ENCODE measurements at places on chromosomes 4 and X.

GRCh38 chr4:8577046-8577445 is 3.1 kb upstream of the GPR78 start:
- no peak for DNase-seq

- DNase-seq, result no peak
These were observed 824.0 kb downstream of the RAPGEF2 start for GRCh38 chr4:159926871-159927270.

DNA sequence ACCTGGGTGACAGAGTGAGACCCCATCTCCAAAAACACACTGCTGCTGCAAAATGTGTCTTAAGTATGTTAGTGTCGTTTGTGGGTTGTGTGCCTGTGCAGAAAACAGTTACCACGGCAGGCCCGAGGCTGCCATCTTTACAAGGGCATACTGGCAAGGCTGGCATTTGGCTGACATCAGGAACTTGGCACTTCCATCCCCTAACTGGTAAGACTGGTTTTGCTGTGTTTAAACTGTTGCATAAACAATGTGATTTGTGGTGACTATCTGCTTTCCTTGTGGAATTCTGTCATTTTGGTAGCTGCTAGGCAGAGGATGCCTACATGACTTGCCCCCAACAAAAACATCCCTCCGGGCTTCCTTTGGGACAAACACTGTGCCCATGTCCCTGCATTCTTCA is 12.3 kb downstream of the LRP2BP start:
- DNase-seq, result no peak

DNA sequence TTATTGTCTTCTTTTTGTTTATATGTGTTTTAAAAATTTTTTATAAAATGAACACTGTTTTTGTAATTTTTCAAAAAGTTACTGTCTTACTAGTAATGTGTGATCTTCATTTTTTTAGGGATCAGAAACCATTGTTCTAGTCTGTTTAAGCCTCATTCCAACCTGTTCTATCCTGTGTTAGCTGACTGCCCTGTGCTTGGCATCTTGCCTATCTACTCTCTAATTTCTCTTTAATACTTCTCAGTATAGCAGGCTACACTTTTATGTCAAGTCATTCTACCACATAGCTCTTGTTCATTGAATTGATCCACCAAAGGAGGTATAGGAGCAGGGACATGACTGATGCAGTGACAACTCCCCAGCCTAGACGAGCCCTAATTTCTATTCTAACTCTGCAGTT is 70.2 kb upstream of the PLS3 start:
- DNase-seq, result no peak

DNA sequence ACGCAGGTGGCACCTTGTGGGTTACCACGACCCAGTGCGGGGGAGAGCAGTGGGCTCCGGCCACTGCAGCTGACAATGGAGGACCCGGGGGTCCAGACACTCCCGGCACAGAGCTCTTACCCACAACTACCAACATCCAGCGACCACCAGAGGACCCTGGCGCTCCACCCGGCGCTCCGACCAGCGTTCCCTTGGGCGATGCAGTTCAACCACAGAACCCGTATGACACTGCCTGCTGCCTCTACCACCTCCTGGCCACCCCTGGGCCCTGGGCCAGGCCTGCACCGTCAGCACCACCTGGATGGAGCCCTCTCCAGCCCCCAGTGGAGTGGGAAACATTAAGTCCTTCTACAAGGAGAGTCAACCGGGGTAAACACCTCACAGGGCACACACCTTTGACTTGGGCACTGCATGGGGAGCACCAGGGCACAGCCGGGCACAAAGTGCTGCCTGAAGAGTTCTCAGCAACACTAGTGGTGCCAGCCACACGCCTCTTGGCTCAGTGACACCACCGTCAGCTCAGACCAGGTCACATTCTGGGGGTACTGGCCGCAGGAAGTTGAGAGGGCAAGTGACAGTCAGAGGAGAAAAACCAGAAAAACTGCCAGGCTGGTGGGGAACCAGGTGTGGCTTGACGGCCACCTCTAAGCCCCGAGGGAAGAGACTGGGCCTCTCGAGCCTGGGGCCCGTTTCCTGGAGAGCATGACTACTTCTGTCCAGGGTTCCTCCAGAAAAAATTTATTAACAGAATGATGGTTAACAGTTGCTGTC is 2.6 kb downstream of the CTBP1 start:
- DNase-seq, result no peak

- no peak for DNase-seq
These were observed 2.4 kb upstream of the HOPX start for GRCh38 chr4:56683455-56683854.

GRCh38 chr4:185398618-185399017 is 2.0 kb downstream of the ANKRD37 start:
- no peak for DNase-seq

DNA sequence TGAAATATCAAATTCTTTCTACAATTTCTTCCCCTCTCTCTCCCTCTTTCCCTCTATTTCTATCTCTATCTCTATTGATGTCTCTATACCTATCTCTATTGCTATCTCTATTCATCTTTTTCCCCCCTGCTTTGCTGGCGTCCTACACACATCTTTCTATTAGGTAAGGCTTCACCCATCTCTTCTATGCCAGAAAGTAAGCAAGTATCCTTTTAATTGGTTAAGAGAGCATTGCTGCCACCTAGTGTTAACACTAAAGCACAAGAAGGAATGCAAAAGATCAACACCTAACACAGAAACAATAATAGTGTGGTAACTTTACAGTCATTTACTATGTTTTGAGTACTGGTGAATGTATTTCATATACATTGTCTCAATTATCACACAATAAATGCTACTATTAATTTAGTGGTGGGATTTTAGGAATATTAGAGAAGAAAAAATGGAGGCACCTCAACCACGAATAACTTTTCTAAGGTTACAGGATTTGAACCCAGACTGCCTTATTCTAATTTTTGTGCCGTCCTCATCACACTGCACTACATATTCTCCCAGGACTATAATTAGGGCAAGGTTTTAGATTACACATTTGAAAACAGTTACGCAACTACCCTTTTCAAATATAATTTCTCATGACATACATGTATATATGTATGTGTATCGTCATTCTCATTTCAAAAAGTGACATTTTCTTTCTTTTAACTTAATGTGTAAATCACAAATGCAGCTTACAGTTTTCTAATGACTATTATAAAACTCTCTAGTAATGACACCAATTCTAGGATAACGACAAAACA is 3.7 kb upstream of the C4orf36 start:
- no peak for DNase-seq

- DNase-seq, result no peak
These were observed 2183.2 kb upstream of the AGA start for GRCh38 chr4:179625406-179625805.

DNA sequence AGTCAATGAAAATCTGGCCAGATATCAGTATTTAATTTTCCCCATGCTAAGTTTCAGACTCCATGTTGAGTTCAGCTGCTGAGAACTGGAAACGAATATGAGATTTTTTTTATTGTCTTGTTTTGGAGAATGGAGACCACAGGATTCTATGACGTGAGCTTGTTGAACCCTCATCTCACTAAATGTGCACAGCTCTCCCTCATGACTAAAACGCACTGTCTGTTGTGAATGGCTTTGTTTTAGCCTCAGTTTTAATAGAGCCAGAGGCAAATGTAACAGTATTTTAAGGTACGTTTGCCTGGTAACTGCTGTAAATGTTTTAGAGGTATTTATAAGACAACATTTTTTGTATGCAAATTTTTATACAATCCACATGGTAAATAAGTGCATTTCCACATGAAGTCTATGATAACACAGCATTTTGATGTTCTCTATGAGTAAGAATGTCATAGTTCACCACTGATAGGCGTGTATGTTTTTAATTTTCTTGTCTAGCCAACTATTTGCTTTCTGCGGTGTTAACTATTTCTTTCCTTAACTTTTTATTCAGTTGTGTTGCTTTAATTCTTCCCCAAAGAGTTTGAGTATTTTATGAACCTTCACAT is 1159.3 kb upstream of the TENM3 start:
- no peak for DNase-seq

DNA sequence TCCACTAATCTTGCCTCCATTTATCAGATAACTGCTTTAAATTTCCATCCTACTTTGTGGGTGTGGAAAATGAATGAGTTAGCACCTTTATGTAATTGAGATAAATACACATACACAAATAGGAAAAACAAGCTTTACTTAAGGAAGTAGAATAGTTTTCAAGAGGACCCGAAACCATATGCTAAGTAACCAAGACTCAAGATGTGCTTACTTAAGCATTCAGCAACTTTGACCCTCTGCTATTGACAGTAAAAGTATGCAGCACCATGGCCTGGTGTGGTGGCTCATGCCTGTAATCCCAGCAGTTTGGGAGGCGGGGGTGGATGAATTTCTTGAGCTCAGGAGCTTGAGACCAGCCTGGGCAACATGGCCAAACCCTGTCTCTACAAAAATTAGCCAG is 29.9 kb downstream of the RNF175 start:
- DNase-seq, result no peak

DNA sequence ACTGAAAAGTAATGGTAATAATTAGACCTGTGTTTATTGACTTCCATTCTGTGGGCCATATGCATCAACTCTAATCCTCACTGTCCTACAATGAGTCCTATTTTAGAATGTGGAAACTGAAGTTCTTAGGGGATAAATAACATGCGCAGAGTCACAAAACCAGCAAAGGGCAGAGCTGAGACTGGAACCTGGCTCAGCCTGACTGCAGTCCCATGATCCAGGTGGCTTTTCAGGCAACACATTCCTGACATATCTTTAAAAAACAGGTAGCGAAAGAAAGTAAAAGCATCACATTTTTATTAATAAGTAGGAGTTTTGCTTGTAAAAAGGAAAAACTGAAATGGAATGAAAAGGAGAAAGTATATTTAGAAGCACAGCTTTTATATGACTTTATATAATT is 34.7 kb upstream of the PRSS48 start:
- DNase-seq, result no peak

GRCh38 chrX:118506805-118507480 is 11.3 kb downstream of the DOCK11 start:
- DNase-seq, result no peak

GRCh38 chr4:15402974-15403373 is 24.9 kb upstream of the C1QTNF7 start:
- DNase-seq, result no peak

DNA sequence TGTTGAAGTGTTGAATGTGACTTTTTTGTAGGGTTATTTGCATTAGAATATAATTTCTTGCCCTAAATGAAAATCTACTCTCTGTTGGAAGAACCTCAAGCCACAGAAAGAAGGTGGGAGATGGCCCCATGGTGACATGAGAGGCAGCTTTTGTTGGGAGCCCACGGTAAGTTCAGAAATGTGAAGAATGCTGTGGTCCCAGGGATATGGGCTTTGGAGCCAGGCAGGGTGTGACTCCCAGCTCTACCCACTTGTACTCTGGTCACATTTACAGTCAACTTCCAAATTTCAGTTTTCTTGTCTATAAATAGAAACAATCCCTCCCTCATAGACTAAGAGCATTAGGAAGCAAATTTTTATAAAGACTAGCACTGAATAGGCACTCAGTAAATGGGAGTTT is 177.8 kb downstream of the RAB28 start:
- DNase-seq, result no peak

- DNase-seq, result no peak
These were observed 718.8 kb downstream of the KLHL13 start for GRCh38 chrX:117397844-117398243.

- no peak for DNase-seq
These were observed 39.4 kb downstream of the SAT1 start for GRCh38 chrX:23822397-23822796.

DNA sequence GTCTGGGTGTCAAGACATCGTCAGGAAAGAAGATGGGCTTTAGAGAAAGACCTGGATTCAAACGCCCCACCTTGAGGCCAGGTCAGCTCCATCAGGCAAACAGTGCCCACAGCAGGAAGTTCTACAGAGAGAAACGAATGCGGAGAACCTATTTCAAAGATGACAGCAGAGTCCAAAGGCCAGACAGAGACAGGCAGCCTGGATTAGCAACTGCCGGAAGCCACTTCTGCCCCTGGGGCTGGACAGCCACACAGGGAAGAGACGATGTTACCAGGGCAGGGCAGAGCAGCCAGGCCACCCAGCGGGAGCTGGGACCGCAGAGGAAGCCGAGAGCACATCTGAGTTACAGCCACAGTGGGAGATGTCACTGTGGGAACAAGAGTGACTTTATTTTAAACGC is 1.2 kb downstream of the C4orf50 start:
- DNase-seq, result no peak

DNA sequence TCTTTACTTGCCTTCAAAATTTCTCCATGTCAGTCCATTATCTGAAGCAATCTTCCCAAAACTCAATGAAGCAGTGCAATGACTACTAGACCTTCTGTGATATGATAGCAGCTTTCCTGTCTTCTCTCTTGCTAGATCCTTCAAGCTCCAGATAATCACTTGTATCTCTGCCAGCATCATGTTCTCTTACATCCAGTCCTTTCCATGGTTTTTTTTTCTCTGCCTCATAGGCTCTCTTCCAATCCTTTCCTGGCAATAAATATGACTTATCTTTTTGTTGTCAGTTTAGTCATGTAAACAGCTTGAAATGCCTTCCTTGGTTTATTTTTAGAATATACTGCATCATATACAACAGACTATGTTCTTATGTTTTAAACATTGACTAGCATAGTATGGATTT is 193.5 kb downstream of the CFAP299 start:
- DNase-seq, result no peak

DNA sequence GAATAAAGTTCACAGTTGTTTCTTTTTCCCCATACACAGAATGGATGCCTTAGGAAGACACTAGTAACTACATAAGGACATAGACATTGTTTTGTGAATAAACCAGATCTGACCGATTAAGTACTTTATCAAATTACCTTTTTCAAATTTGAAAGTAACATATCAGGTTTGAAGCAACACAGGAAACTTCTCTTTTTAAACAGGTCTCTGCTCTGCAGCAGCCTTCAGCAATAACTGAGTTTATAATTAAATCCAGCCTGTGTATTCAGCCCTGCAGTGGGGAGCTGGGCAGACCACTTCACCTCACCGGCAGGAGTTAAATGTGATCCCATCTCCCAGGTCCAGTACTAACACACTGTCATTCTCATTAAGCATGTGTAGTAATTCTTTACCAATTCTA is 68.3 kb upstream of the ATOH1 start:
- no peak for DNase-seq

GRCh38 chr4:53684136-53685130 is 93.1 kb upstream of the LNX1 start:
- DNase-seq, result no peak

DNA sequence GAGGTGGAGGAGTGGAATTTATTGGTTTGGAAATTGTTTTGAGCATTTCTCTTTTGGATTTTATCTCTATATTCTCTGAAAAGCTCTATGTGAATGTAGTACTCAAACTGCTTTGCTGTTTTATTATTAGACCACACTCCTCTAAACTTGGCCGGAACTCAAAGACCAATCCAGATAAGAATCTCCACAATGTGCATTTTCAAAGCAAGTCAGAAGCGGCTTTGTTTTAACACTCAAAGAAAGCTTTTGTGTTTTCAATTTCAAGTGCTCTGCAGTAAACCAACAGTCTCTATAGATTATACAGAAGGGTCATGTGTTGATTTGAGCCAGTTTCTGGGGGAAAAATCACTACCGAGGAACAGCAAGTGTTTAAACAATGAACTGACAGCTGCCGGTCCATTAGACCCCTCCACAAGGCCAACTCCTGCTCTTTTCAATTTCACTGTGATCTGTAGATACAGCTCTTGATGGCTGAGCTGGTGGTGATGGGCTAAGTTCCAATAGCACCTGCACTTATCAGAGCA is 79.4 kb downstream of the FTHL17 start:
- no peak for DNase-seq

GRCh38 chrX:24245202-24245601 is 68.7 kb downstream of the SUPT20HL2 start:
- no peak for DNase-seq

Measured in stimulated activated CD8-positive, alpha-beta memory T cell treated with anti-CD3 and anti-CD28 coated beads, Interleukin-4, amount 100 ng/mL, for 4 hours (primary cell).